ENCODE measurements at places on chromosomes 5 and 9.

- no peak for DNase-seq
Measured at GRCh38 chr5:130270786-130271185, 366.5 kb downstream of the CHSY3 start.

DNA sequence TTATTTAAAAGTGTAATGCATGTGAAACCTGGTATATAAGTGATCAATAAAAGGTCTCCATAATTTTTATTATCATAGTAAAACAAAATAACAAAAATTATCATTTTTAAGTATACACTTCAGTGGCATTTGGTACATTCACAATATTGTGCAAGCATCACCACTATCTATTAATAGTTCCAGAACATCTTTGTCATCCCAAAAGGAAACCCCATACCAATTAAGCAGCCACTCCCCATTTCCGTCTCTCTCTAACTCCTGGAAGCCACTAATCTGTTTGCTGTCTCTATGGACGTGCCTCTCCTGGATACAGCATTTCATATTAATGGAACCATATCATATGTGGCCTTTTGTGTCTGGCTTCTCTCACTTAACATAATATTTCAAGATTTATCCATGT, 7.6 kb downstream of the OLFML2A start:
- DNase-seq: no peak

DNA sequence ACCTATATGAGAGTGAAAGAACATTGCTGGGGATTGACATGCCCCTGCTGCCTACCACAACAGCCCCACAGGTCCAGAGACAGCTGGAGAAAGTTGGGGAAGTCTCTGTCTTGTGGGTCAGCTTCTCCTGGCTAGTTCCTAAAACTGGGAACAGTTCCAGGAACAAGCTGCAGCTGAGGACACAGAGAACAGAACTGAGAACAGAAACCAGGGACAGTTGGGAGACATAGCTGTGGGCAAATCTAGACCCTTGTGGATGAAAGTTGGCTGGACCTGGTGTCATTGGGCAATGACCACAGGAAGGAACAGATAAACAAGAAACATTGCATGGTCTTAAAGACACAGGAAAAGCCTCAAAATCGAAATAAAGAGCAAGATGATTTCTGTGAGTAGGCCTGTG, 58.3 kb upstream of the MOCS2 start:
- no peak for DNase-seq

DNA sequence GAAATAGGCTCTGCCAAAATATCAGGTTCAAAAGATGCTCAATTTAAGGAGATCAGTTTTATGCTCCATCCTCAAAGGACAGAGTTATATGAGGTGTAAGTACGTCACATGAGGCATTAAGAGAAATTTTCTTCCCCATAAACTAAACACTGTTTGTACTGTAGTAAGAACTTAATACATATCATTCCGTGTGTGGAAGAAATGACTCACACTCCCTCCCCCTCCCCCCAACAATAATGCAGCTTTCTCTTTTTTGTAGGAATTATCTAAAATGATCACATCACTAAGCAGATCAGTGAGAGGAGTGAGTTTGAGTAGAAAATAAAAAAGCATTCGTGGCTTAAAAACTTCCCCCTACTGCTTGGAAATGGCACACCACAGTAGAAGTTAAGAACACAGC, 2.2 kb downstream of the CDH12 start:
- no peak for DNase-seq

Measured in NCI-H2107 (cell line).